ENCODE measurements at places on chromosomes 11 and 22.

DNA sequence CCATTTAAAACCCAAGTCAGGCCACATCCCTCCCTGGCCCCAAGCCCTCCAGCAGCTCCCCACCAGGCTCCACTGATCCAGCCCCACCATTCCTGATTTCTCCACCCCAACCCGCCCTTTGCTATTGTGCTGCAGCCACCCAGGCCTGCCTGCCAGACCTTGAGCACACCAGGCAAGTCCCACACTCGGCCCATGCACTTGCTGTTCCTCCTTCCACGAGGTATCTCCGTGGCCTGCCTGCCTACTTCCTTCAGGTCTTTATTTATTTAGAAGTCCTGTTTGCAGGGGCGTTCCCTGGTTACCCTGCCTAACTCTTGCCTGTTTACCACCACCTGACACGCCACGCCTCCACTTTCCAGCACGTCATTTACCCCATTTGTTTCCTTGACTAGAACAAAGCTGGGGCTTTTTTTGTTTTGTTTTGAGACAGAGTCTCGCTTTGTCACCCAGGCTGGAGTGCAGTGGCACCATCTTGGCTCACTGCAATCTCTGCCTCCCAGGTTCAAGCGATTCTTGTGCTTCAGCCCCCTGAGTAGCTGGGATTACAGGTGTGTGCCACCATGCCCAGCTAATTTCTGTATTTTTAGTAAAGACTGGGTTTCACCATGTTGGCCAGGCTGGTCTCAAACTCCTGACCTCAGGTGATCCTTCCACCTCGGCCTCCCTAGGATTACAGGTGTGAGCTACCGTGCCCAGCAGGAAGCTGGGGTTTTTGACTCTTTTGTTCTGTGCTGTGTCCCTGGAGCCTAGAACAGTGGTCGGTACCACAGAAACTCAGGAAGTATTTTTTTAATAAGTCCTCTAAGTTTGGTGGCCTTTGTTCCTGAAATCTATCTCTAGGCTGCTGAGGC is 6.7 kb downstream of the CENPM start:
- peak; percentile 88 for DNase-seq

DNA sequence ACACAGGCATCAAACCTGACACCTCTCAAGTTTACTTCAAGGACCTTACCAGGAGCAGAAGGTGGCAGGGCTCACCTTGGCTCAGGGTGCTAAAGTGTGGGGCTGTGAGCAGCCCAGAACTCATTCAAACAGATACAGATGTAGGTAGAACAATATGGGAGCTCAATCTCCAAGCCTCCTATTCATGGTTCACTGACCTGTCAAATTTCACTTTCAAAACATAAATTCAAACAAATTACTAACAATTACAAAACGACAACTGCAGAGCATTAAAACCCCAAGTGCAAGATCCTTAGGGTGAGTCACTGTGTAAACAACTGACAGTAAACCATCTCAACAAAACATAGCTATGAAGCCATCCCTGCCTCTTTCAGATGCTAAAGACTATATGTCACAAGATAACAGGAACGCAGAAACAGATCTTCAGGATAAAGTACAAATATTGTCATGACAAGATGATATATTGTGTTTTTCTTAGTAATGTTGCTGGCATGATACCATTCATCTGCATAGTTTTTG is 303.5 kb upstream of the ANO3 start:
- DNase-seq: no peak

DNA sequence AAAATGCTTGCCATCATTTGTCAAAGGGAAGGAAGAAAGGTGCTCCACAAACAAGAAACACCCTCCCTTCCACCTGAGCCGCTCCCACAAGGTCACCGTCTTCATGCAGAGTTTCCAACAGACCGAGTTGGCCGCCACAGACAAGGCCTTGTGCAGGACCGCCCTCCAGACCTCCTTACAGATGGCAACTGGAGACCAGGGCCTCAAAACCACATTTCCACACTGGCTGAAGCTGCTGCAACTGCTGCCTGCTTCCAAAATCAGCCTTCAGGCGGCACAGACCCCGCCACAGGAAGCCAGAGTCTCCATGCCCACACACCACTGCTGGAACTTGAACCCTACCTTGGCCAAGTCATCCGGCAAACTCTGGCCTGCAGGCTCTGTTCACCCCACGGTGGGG is 6.3 kb downstream of the DEAF1 start:
- DNase-seq: no peak

DNA sequence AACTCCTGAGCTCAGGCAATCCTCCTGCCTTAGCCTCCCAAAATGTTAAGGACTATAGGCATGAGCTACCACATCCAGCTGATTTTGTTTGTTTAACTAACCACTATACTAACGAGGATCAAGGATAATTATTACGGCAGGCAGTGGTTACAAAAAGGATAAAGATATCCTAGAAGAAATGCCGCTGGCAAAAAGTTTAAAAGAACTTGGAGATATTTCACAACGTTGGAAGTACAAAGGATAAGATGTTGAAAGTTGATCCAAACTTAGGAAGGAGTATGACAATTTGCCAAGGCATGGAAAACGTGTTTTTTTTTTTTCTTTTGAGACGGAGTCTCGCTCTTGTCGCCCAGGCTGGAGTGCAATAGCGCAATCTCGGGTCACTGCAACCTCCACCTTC is 13.4 kb downstream of the AP5B1 start:
- no peak for DNase-seq

DNA sequence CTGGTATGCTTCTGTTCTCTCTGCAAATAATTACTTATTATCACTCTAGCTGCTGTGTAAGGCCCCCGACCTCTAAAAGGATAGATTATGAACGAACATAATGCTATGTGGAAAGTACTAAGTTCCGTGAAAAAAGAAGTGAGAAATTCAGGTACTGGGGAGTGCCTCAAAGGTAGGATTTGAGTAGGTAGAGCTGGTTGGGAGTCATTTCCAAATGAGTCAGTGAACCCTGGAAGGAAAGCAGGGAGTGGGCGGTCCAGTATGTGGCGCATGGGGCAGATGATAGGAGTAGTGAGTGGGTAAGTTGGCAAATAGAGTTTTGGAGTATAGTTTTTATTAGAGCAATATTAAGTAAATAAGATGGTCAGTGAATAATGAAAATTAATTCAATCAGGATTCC is 2.4 kb downstream of the ZC3H12C start:
- no peak for DNase-seq

GRCh38 chr11:73999581-74000306 is 9.1 kb downstream of the UCP3 start:
- no peak for DNase-seq

DNA sequence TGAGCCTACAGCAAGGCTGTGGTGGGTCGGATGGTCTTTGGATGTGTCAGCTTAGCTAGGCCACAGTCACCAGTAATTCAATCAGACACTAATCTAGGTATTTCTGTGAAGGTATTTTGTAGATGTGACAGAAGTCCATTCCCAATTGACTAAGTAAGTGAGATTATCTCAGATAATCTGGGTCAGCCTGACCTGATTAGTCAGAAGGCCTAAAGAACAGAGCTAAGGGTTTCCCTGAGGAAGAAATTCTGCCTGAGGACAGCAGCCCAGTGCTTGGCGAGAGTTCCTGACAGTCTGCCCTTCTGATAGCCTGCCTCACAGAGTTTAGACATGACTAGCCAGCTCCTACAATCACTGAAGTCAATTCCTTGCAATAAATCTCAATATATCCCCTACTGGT is 28.7 kb downstream of the GUCD1 start:
- no peak for DNase-seq

DNA sequence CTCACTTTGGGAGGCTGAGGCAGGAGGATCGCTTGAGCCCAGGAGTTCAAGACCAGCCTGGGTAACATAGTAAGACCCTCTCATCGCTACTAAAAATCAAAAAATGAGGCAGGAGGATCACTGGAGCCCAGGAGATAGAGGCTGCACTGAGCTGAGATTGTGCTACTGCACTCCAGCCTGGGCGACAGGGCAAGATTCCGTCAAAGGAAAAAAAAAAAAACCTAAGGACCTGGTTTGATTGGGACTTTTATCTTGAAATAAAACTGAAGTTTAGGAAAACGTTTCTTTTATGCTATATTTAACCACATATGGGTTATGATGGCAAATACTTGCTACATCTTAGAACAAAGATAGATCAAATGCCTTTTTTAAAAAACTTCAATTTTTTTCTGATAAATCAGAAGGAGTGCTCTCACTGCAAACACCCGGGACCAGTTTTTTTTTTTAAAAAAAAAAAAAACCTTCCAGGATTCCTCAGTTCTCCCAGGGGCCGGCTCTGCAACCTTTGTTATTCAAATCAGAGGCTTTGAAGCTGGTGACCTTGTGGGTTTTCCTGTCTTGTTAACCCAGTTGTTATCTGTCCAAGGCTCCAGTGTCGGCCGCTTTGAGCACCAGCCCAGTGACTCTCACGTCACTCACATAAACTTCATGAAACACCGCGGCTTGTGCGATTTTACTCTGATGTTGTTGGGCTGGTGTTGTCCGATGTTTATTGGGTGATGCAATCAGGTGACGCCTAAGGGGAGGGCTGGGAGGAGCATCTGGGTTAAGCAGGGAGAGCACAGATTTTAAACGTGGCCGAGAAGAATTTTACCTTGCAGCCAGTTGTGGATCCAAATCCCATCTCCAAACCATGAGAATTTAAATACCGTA is 24.7 kb upstream of the SLC22A12 start:
- DNase-seq: peak; percentile 13

- peak; percentile 55 for DNase-seq
Observed at GRCh38 chr22:33018232-33018864, 39.8 kb downstream of the SYN3 start.

GRCh38 chr11:1073261-1073724 is 1.4 kb upstream of the MUC2 start:
- no peak for DNase-seq

- no peak for DNase-seq
Observed at GRCh38 chr11:19524171-19524671, 188.4 kb upstream of the NAV2 start.

DNA sequence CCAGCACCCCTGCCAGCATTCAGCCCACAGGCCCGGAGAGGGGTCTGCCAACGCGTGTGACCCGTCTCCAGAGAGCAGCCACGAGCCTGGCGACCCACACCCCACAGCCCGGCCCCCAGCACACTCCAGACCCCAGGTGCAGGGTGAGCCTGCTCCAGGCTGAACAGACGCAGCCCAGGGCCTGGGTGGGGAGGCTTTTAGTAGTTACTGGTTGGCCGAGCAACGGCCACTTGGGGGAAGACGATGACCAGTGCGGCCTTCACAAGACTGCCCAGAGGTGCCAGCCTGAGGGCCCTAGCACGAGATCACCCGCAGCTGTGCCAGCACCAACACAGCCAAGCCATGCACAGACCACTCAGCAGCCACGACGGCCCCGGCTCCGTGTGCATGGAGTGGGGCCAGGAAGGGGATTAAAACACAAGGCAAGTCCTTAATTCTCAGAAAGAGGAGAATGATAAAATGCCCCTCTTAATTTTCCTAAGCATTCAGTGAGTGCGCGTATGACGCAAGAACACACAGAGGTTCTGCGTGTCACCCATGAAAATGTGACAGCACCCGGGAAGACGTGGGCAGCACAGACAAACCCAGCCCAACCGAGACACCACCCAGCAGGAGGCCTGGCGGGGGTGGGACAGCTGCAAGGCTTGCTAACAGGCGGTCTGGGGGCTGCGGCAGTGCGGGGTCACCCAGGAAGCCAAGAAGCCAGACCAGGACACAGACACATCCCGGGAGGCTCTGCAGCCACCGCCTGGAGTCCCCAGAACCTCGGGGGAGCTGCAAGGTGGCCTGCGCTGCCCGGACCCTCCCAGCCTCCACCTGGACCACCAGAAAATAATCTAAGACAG is 47.6 kb downstream of the BRD1 start:
- no peak for DNase-seq
